ENCODE measurements at places on chromosomes 2 and 18.

GRCh38 chr2:236848501-236848900 lies 237.2 kb upstream of the COPS8 start:
- DNase-seq: peak; percentile 16

DNA sequence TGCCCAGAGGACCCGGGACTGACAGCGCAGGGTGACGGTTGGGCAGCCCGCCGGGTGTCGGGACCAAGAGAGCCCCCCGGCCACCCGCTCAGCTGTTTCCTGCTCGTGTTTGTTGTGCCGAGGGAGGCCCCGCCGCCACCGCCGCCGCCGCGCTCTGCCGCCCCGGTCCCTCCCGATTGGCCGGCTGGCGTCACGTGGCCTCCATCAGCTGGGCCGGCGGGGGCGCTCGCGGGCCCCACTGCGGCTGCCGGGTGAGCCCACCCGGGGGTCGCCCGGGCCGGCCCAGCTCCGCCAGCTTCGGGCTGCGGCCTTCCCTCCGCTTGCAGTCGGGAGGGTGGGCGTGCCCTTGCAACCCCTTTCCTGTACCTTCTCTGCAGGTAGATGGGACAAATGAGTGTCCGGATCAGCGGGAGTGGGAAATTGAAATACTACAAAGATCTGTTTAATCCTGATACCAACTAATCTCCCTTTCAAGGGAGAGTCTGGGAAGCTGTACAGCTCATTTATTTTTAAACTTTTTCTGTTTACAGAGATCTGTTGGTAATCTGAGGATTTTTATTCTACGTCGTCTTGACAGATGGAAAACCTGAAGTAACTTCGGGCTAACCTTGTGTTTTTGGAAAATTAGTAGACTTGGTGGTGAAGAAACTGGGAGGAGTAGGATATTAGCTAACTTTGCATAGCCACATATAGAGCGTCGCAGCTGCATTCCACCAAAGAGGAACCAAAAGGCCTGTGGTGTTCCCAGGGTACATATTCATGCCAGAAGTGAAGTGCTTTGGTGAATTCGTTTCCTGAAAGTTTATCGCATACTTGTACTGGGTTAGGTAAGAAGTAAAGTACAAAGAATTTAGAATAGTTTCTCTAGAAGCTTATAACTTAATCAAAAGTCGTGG lies 1.2 kb downstream of the YPEL5 start:
- DNase-seq: peak; percentile 83

DNA sequence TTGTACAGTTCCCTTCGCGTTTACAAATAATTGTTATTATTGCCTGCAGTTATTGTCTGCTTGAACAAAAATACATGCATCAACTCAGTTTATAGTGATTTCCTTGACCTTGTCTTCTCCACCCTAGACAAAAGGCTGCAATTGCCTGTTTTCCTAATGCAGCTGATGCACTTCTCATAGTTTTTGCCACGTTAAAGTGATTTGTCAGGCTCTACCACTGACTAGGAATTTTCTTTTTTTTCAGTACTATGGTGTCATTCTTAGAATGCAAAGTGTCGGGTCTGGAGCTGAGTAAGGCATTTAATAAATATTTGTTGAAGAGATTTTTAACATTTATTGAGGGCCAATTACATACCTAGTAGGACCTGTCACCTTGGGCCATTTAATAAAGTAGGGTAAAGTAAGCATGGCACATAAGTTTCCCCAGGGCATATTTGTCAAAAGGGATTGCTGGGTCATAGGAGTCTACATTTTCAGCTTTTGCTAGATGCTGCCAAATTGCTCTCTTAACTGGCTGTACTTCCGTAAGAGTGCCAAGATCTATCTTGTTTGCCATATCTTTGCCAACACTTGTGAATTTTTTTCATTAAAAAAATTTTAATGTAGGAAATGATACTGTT lies 24.1 kb downstream of the ACSL3 start:
- no peak for DNase-seq

DNA sequence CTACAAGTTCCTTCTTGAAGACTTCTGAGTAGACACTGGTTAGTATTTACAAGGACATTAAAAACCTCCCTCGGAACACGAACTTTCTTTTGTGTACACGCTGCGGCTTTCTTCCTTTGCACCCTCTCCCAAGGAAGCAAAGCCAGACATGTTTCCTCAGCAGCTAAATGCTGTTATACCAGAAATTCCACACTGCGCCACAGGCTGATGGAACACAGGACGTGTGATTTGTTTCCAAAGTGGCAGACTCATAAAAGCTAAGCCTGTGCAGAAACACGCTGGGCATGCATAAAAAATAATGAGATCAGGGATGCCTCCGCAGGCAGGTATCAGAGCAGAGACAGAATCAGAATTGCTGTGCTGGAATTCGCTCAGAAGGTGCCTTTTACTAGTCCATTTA lies 73.0 kb upstream of the RGPD5 start:
- no peak for DNase-seq

DNA sequence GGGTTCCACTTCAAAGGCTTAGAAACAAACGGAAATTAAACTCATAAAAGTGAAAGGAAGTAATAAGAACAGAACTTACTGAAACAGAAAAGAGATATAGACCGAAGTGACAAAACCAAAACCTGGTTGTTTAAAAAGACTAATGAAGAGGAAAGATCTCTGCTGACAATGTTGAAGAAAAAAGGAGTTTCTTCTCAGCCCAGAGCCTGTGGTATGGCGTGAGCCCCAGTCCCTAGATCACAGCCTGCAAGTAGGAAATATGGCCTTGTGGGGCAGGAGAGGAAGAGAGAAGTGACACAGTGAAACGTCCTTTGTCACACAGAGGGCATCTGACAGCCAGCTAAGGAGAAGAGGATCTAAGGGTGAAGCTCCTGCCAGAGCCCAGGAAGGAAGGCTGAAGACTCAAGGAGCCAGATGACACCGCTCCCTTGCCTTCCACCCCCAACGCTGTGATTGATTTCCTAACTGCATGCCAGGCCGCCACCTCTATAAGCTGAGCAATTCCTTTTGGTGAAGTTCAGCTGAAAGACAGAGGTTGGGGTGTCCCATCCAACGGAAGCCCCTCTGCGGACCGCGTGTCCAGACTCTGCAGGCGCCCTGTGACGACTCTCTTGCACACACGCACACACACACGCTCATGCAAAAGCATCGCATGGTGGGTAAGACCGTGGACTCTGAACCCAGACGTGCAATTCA lies 141.1 kb downstream of the HDAC4 start:
- no peak for DNase-seq

GRCh38 chr2:11616851-11617415 lies 53.1 kb downstream of the NTSR2 start:
- no peak for DNase-seq

DNA sequence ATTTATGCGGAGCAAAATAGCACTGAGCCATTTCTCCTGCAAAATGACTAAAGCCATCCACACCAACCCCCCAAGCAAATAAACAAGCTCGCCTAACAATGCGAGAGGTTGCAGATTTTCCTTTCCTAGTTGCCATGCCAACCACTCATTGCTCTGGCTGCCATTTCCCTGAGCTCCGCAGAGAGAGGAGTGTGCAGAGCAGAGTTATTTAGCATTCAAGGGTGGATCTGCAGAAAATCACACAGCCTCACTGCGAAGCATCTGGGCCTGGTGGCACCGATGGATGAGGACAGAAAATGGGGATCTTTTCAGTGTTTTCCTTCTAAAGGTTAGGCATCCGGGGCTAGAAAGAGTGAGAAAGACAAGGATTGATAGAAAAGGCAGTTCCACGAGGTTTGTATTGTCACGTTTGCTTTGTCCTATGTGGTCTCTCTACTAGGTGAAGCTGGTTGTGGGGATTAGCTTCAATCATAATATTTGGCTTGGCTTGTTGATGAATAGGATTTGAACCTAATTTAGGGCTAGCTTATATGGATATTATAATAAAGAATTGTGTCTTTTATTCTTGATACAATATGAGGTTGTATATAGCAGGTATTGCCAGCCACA lies 110.2 kb upstream of the UNC80 start:
- no peak for DNase-seq

GRCh38 chr2:29212009-29212408 lies 96.8 kb downstream of the CLIP4 start:
- no peak for DNase-seq

- DNase-seq: no peak
Measured at GRCh38 chr2:30161929-30162706, 15.3 kb downstream of the YPEL5 start.

DNA sequence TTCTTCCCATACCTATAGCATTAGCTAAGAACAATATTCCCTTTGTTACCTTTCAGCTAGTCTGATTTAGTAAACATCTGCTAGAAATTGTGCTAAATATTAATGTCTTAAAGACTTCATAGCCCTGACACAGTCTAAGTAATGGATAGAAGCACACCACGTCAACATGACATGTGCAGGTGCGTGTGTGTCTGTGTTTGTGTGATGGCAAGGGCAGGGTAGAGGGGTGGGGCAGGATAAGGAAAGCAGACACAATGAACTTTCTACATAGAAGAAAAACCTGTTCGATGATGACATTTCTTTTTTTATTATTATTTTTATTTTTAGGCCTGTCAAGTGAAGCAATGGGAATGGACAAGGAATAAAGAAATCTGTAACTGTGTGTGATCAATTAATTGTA lies 223.3 kb downstream of the NOL4 start:
- no peak for DNase-seq

GRCh38 chr2:37987098-37987775 lies 62.1 kb downstream of the RMDN2 start:
- DNase-seq: no peak

DNA sequence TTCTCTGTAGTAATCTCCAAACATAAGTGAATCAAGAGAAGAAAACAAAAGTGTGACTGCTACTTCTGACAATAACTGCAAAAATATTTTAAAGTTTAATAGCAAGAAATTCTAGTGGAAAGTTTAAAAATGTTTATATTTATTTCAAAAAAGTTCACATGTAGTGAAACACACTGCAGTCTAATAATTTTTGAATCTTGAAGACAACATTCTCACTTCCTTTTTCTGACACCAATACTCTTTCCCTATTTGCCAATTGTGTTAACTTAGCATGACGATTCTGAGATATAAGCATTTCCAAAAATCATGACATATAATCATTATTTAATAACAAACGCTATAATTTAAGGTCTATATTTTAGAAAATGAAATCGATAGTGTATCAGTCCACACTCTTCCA lies 429.1 kb upstream of the PKDCC start:
- DNase-seq: no peak

- DNase-seq: no peak
Measured at GRCh38 chr2:127737892-127738291, 36.6 kb downstream of the SFT2D3 start.

- DNase-seq: no peak
Measured at GRCh38 chr2:164976301-164976700, 21.0 kb upstream of the SLC38A11 start.

- no peak for DNase-seq
Measured at GRCh38 chr2:154608438-154608837, 90.1 kb upstream of the KCNJ3 start.

GRCh38 chr2:226118471-226119429 lies 680.9 kb downstream of the IRS1 start:
- no peak for DNase-seq

DNA sequence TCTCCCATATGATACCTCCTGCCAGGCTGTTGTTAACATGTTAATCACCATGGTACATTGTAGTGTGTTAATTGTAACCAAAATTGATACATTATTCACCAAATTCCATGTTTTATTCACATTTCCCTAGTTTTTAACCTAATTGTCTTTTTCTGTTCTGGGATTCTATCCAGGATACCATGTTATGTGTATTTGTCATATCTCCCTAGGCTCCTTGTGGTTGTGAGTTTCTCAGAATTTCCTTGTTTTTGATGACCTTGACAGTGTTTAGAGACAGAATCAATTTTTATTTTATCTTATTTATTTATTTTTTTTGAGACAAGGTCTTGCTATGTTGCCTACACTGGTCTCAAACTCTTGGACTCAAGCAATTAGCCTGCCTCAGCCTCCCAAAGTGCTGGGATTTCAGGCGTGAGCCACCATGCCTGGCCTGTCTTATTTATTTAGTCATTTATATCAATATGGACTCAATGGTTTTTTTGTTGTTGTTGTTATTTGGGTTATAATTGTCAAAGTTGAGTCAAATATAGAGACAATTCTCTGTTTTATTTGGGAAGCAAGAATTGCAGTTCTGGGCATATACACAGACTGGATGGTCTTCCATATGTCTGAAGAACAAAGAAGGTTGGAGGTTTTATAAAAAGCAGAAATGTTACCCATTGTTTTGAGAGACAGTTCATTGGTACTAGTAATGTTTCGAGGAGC lies 42.6 kb downstream of the INPP4A start:
- no peak for DNase-seq

GRCh38 chr2:137826373-137827372 lies 137.6 kb upstream of the HNMT start:
- no peak for DNase-seq

DNA sequence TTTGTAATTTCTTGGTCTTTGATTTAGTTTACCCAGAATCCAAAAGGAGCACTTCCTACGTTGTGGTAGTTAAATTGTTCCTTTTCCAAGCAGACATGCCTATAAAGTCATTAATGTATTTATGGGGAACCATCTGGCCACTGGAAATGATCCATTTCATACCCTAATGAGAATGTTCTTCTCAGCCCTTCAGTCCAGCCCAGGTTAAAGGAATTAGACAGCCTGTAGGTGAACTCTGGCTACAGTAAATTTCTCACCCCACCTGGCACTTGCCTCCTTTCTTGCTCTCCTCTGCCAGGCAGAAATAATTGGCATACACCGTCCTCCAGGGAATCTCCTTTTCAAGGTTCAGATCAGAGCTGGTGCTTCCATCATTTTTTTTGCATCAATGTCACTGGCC lies 121.1 kb downstream of the SETBP1 start:
- no peak for DNase-seq

DNA sequence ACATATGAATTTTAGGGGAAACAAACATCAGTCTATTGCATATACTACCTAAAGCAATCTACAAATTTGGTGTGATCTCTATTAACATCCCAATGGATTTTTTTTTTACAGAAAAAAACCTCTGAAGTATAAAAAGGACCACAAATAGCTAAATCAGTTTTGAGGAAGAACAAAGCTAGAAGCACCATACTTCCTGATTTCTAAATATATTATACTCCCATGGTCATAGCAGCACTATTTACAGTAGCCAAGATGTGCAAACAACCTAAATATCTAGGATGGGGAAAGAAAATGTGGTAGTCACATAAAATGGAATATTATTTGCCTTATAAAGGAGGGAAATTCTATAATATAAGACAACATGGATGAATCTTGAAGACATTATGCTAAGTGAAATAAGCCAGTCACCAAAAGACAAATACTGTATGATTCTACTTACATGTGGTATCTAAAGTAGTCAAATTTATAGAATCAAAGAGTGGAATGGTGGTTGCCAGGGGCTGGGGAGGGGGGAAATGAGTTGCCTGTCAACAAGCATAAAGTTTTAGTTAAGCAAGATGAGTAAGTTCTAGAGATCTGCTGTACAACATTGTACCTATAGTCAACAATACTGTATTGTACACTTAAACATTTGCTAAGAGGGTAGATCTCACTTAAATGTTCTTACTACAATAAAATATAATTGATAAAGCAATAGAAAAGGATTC lies 17.6 kb upstream of the CASP8 start:
- DNase-seq: no peak
